ENCODE measurements at places on chromosomes 2 and 18. TPM values are rescaled to one million over a fixed set of nuclear protein-coding genes. Genes with fewer than 3 reads are reported as not detected.

The FOXI3 gene
- total RNA-seq, result not detected

The MRPL33 gene
- total RNA-seq, result 130 TPM

The DLX1 gene
- total RNA-seq, result 0.09 TPM

The CTNNA2 gene
- not detected for total RNA-seq

The RNMT gene
- 24.0 TPM for total RNA-seq

The ZNG1B gene
- 27.0 TPM for total RNA-seq

The ZSWIM2 gene
- total RNA-seq, result 1.0 TPM

The ANKRD30BL gene
- not detected for total RNA-seq

The IL1RL2 gene
- 5.3 TPM for total RNA-seq

The CRACDL gene
- total RNA-seq, result 5.7 TPM

The REG1A gene
- not detected for total RNA-seq

The IKZF2 gene
- total RNA-seq, result 11.2 TPM

The FLACC1 gene
- total RNA-seq, result 3.2 TPM

The GRB14 gene
- total RNA-seq, result 5.3 TPM

The LYG2 gene
- not detected for total RNA-seq

The RRM2 gene
- total RNA-seq, result 1.9 TPM

The LHCGR gene
- 13.1 TPM for total RNA-seq

The AQP12A gene
- not detected for total RNA-seq

The KLHL29 gene
- 17.9 TPM for total RNA-seq

The GAD1 gene
- not detected for total RNA-seq

The SERPINB4 gene
- not detected for total RNA-seq

The HRH4 gene
- not detected for total RNA-seq

The DYNC1I2 gene
- 73.5 TPM for total RNA-seq

The ANKRD62 gene
- not detected for total RNA-seq

The ABHD1 gene
- total RNA-seq, result 0.50 TPM

The EGR4 gene
- not detected for total RNA-seq

The CMPK2 gene
- total RNA-seq, result 31.1 TPM

The UGT1A8 gene
- total RNA-seq, result not detected

The NEURL3 gene
- not detected for total RNA-seq

The C2orf72 gene
- not detected for total RNA-seq

The RGPD4 gene
- total RNA-seq, result not detected

The NPPC gene
- total RNA-seq, result not detected

The LIPG gene
- total RNA-seq, result 1.3 TPM

The ZNF521 gene
- 79.9 TPM for total RNA-seq

The CDH7 gene
- total RNA-seq, result not detected

The ANKRD29 gene
- total RNA-seq, result 8.3 TPM

The POMC gene
- 12.8 TPM for total RNA-seq

The STK17B gene
- 89.9 TPM for total RNA-seq

The REV1 gene
- 33.5 TPM for total RNA-seq

The ANKRD30B gene
- 0.37 TPM for total RNA-seq

The SERPINB10 gene
- 0.31 TPM for total RNA-seq

The UGT1A3 gene
- not detected for total RNA-seq
